Erythroblast (primary cell): ENCODE measurements at places on chromosomes 4 and X.

DNA sequence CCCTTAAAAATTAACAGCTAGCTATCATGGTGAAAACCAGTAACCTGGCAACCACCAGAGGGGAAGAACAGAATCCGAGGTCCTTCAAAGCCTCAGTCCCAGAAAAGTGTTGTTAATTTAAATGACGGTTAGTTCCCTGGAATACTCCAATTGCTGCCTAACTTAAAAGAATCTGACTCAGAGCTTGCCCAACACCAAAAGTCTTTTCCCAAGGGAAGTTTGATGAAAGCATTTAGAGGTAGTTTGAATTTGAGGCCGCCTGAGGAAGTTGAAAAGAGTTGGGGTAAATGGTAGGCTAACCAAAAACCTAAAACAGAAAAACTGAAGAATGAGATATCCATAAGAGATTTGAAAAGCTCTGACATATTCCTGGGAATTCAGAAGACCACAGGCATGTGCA lies 46.6 kb downstream of the IL13RA2 start:
- no peak for DNase-seq

- no peak for DNase-seq
These were observed 73.9 kb downstream of the RTL5 start for GRCh38 chrX:72057849-72058248.

DNA sequence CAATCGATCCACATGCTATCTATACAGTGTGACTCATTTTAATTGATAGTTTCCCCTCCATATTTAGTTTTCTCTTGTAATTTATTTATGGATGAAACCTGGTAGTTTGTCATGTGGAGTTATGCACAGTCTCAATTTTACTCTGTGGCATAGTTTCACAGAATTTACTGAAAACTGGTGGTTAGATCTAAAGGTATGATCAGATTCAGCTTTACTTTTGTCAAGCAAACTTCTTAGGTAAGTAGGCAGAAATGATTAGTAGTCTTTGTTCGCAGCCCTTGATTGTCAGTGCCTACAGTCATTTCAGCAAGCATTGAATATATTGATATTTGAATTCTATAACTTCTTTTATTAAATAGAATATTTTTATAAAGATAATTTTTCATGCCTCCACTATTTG lies 2.5 kb downstream of the ADD1 start:
- DNase-seq = no peak

GRCh38 chr4:184980261-184980660 lies 38.0 kb upstream of the HELT start:
- no peak for DNase-seq

GRCh38 chr4:83191026-83191425 lies 76.5 kb upstream of the PLAC8 start:
- DNase-seq = no peak

GRCh38 chr4:141329174-141329569 lies 108.5 kb downstream of the ZNF330 start:
- no peak for DNase-seq

GRCh38 chr4:161929956-161930355 lies 233.8 kb downstream of the FSTL5 start:
- DNase-seq = no peak

- no peak for DNase-seq
These were observed 195.7 kb upstream of the CASK start for GRCh38 chrX:42119076-42119475.
